CD4-positive, alpha-beta T cell treated with Interleukin-4 for 1 hour (primary cell): ENCODE measurements at places on chromosomes 4 and X.

GRCh38 chrX:25206778-25207177 lies 191.0 kb upstream of the ARX start:
- no peak for DNase-seq

DNA sequence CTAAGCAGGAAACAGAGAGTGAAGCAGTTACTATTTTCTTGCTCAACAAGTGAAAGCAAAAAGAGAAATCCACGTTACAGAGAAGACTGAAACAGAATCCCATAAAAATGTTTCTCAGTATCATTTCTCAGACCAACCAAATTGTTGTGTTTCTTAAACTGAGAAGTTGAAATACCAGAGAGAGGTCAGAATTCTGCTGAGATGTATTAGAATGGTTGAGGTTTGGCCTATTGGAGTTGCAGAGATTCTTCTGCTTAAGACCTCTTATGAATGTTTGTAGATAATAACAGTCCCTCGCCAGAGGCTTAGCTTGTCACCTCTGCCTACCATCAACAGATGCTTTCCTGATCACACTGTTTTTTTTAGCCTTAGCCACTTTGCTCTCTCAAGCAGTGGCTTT lies 481.4 kb downstream of the TRIML1 start:
- no peak for DNase-seq

DNA sequence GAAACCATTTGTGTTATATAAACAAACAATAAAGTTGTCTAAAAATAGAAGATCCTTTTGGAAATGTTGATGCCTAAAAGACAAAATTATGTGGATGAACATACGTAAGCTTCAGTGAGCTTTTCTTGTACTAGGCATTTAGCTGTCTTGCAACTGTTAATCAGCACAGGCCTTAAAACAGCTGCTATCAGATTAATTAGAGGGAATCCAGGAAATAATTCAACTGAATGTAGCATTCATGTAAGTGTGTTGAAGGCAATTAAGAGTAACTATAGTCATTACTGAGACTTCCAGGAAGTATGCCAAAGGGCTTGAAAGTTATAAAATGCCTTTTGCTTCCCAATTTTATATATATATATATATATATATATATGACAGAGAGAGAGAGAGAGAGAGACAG lies 248.7 kb downstream of the IL1RAPL1 start:
- no peak for DNase-seq

GRCh38 chrX:72305286-72306084 lies at the start of gene CITED1:
TSS of gene CITED1 (minus strand) at chrX:72305914. CDS start at chrX:72302869, 3,045 bp downstream.
- peak; percentile 9 for DNase-seq

DNA sequence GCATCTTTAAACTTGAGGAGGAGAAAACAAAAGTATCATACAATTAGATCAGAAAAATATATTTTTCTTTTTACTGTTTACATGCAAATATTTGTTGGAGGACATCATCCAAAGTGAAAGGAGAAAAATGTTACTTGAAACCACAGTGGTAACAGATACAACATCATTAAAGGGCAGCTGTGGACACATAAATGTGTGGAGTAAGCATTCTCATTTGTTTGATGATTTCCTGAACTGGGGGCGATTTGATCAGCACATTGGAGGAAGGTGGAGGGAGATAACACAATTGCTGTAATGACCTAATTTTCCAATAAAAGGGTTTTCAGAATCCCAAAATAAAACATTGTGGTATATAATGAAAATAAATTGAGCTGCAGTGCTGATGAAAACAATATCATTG lies 314.5 kb upstream of the HS3ST1 start:
- DNase-seq: no peak

DNA sequence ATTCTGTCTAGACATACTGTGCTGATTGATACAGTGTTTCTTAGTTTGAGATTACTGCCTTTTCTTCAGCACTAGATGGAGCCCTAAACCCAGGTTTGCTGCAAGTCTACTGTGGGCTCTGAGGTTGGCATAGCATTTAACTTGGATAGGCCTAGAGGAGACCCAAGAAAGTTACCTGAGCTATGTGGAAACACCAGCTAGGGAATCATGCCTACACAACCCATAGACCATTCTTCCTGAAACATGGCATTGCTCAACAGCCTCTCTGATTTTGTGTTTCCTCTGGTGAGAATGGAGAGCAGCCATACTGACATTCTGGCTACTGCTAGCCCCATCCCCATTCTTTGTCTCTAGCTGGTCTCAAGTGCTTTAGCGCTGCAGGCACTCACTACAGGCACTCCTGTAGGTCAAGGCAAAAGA lies 287.7 kb upstream of the PCDH18 start:
- DNase-seq: no peak
